ENCODE measurements at places on chromosomes 7 and 10.

DNA sequence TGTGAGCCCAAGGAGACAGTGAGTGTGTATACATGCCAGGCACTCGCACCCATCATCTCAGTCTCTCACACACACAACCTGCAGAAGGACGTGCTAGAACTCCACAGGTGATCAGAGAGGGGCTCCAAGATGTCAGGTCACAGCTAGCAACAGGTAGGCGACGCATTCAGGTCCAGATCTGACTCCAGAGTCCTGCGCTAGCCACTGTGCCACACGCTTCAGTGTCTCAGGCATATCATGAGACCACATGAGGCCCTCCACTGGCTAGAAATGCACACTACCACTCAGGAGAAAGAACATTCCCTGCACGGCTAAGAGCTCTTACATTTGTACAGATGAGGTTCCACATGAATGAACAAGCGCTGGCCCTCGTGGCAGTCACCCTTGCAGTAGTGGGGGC is 11.5 kb downstream of the AKR1B1 start:
- DNase-seq, result no peak

DNA sequence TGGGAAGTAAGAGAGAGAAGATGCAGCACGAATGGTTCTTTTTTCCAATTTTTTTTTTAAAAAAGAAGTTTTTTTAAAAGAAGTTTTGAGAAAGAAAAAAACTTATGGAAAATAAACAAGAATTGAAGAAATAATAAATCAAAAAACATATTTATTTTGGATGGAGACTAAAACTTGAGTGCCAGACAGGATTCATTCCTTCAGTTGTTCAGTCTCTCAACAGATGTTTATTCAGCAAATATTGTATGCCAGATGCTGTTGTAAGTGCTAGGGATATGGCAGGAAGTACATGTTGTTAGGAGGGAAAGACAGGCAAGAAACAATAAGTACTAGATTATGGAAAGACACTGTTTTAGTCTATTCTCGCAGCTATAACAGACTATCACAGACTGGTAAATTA is 750.7 kb upstream of the PHF14 start:
- DNase-seq, result no peak

GRCh38 chr10:116307455-116307854 is 16.8 kb upstream of the CCDC172 start:
- DNase-seq, result no peak

- DNase-seq, result no peak
Observed at GRCh38 chr7:538764-539685, 19.4 kb upstream of the PDGFA start.

DNA sequence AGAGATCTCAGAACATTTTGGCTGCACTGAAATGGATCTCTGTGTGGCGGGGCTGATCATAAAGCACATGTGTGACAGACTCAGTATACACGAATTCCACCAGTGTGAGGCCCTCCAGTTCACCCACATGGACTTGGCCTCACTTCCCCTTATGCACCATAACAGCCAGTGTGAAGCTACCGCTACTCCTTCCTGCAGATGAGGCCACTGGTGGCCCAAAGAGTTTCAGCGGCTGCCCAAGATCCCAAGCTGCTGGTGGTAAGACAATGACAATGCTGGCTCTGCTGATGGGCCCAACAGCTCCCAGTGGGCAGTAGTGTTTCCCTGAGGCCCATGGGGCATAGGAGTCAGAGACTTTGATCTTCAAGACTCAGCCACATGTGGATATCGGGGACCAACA is 21.0 kb upstream of the C10orf71 start:
- DNase-seq, result no peak

GRCh38 chr7:154583454-154583853 is 419.5 kb downstream of the PAXIP1 start:
- DNase-seq, result no peak

DNA sequence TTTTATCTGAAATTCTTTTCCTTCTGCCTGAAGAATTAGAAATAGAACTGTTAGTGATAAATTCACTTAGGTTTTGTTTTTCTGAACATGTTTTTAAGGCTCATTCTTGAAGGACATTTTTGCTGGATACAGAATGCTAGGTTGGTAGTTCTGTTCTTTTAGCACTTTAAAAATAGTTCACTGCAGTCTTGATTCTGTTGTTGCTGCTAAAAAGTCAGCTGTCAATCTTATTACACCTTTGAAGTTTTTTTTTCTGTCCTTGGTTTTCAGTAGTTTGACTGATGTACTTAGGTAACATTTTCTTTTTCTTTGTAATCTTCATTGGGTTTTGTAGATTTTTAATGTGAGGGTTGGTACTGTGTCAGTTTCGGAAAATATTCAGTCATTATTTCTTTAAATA is 48.7 kb downstream of the C1GALT1 start:
- DNase-seq, result peak; percentile 16

All from eye (tissue), 1 donor.